ENCODE measurements at places on chromosomes 7 and 10.

GRCh38 chr7:82167558-82168314, 275.8 kb downstream of the CACNA2D1 start:
- DNase-seq, result no peak

- DNase-seq, result peak; percentile 72
Measured at GRCh38 chr10:68406815-68407548, at the start of gene RUFY2. RUFY2 (minus strand) TSS chr10:68407277; CDS start chr10:68407189, 88 bp downstream.

DNA sequence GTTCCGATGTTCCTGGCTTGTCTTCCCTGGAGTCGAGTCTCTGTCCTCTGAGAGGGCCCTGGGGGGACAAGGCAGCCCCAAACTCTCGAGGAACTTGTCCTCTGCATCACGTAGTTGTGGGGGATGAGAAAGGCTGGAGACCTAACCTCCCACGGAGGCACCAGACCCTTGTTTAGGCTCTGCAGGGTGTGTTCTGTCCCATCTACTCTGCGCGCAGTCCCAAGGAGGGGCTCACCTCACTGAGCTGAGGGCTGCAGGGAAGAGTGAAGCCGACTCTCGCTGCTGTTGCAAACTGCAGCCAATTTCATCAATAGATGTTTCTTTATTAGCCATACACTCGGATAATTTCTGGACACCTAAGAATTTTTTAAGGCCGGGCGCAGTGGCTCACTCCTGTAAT, 186.7 kb upstream of the ADARB2 start:
- DNase-seq, result no peak

DNA sequence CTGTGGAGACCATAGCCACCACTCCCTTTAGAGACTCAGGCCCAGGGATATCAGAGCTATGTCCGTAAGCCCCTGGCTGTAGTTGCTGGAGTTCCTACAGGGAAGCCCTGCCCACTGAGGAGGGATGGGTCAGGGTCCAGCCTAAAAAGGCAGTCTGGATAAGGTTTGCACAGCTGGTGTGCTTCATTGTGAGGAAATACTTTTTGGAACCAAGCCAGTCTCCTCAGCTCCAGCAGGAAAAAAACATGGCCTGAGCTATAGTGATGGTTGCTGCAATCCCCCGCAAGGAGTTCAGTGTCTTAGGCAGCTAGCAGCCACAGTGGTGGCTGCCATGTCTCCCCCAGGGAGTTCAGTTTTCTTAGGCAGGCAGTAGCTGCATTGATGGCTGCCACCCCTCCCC, 52.6 kb upstream of the CYP2C8 start:
- no peak for DNase-seq

DNA sequence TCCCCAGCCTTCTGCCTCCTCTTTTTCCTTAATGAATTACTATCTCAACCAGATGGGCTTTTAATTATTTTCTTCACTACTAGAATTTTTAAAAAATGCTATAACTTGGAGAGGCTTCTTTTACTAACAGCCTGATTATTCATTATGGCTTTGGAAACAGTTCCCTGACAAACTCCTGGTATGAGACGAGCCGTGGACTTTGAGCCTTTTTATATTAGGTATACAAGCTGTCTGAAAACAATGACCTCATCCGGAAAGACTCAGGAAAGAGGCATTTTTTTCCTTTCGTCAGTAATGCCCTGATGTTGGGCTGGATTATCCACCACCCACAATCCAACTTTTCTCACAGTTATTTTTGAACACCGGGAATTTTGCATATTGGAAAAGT, 26.7 kb upstream of the ABLIM1 start:
- no peak for DNase-seq

GRCh38 chr10:12375076-12375504, 25.7 kb downstream of the CAMK1D start:
- no peak for DNase-seq

- DNase-seq, result no peak
Measured at GRCh38 chr7:73948287-73948686, 79.7 kb upstream of the ELN start.

- DNase-seq, result no peak
Measured at GRCh38 chr7:44158873-44159631, 17.9 kb upstream of the MYL7 start.

- no peak for DNase-seq
Measured at GRCh38 chr7:79495544-79496272, 42.2 kb upstream of the MAGI2 start.

DNA sequence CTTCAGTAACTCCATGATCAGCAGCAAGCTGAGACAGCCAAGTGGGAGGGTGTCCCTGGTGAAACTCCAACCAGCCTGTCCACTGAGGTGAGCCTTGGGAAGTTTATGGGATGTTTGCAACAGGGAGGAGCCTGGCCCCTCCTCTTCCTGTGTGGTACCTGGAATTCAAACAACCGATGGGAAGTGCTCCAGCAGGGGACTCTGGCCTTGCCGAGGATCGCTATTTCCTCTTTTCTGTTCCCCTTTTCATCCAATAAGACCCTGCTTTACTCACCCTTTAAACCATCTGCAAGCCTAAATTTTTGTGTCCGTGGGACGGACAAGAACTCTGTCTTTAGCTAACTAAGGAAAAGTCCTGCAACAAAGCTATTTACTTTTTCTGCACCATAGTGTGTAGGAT, 491.1 kb upstream of the ZMIZ1 start:
- peak; percentile 60 for DNase-seq

DNA sequence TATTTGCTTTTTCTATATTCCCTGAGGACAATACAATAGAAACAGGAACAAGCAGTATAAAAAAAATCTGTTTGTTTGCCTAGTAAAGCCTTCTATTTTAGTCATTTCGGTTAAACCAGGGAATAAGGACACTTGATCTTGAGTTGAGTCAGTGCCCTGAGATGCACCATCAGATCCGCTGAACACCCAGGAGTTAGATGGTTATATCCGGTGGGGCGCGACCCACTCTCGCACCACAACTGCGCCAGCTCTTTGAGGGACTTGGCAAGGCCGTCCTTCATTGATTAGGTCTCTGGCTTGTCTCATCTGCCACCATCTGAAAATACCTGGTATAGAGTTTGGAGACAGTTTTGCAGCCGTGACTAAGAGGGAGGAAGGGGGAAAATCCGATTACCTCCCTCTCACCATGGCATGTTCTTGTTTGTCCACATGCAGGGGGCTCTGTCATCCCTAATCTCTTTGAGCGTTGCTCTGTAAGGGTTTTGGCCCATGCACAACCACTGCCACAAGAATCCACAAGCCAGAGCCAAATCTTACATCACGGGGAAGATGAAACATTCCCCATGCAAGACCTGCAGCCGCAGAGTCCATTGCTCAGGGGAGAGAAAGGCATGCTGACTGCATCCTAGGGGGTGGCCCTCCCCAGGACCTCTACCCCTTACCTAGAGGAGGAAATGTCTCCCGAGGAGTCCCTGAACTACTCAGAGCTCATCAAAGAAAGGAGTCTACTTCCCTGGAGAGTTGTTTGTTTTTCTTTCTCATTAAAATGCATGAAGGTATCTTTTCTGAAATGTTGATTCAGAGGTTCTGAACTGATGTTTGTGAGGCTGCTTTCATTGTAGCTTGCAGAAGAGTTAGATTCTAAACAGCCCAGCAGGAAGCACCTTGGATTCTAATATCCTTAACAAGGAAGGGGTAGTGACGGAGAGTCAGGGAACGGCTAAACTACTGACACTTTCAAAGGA, 101.6 kb upstream of the FAM171A1 start:
- DNase-seq, result no peak

DNA sequence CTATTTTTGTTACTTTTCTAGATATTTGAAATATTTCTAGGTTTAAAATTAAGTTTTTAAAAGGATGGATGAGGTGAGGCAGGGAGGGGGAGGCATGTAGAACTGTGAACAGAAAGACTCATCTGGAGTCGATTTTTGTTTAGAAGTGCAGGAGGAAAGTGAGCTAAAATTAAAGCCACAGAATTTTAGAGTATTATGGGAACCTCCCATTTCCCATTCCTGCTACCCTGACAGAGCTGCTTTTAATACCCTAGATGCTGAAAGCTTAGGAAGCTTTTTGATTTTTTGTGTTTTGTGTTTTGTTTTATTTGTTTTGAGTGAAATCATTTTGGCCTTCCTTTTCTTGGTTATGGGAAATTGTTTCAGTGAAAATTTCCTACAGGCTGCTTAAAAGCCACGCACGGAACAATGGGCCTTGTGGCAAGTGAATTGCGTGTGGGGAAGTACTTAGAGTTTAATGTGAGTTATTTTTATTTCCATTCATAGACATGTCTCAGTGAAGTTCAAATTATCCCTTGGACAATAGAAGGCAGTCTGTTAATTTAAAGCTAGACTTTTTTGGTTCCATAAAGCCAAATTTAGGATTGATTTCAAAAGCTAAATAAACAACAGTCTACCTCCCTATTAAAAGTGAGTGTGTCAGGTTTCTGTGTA, 102.0 kb upstream of the HDAC9 start:
- no peak for DNase-seq

GRCh38 chr7:36532981-36533499, 143.4 kb downstream of the ANLN start:
- DNase-seq, result no peak

DNA sequence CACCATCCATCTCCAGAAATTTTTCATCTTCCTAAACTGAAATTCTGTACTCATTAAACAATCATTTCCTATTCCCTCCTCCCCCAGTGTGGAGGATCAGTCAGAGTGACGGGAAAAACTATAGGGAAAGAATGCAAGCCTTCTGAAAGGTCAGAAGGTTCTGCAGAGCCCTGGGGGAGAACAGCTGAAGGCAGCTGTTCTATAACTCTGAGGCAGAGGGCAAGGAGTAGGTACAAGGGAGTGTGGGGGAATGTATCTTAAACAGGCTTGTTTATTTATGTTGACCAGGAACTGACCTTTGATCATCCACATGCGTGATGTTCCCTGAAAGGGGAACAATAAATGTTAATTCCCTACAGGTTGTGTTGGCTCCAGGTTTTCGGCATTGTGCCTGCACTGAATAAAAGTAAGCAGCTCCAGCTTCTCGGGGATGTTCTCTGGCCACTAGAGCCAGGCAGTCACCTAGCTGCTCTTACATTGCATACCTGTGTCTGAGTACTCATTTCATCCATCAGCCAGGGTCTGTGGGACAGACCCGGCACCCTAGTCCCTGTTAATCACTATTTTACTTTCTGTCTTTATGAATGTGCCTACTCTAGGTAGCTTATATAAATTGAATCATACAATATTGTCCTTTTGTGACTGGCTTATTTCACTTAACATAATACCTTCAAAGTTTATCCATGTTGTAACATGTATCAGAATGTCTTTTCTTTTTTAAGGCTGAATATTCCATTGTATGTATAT, 5.8 kb downstream of the IFIT1 start:
- DNase-seq, result no peak

DNA sequence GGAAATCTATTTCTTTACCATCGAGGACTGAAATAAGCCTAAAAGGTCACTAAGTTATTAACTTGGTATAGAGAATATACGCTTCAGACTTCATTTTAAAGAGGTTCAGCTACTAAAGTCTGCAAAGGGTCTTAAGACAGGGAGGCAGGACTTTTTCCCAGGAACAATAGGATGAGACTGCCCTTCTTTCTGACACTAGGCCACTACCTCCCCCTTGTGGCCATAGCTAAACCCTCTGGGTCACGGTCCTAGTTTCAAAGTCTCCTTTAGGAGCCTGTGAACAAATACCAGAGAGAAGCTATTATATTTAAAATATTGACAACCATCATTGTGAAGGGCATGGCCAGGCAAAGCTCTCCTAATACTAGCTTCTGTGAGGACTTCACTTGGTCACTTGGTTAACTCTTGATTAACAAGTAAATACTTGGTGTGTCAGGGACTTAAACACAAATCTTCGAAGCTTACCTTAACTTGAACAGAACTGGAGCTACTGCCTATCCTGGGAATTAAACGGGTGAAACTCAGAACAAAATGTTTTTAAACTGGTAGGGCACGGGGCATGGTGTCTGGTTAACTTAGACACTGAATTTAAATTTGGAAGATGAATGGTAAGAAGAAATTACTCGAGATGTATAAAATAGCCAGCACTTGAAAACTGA, 75.6 kb downstream of the CCDC6 start:
- peak; percentile 34 for DNase-seq

- DNase-seq, result no peak
Measured at GRCh38 chr7:32890793-32891042, 842 bp downstream of the KBTBD2 start.

- DNase-seq, result no peak
Measured at GRCh38 chr10:123212063-123212462, 57.9 kb downstream of the BUB3 start.

DNA sequence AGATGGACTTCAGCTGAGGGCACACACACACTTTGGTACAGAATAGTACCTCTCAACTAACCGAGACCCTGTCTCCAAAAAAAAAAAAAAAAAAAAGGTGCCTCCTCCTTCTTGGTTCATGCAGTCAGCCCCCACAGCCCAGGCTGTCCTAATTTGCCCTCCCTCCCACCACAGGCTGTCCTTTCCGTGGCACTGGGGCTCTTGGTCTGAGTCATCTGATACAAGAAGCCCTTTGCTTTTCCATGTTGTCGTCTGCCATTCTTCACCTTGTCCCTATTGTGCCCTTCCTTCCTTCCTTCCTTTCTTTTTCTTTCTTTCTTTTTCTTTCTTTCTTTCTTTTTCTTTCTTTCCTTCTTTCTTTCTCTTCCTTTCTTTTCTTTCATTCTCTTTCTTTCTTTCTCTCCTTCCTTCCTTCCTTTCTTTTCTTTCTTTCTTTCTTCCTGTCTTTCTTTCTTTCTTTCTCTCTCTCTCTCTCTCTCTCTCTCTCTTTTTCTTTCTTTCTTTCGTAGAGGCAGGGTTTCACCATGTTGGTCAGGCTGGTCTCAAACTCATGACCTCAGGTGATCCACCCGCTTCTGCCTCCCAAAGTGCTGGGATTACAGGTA, 96.0 kb upstream of the IKZF1 start:
- no peak for DNase-seq

GRCh38 chr10:14477408-14477710, 146.6 kb upstream of the FRMD4A start:
- no peak for DNase-seq

DNA sequence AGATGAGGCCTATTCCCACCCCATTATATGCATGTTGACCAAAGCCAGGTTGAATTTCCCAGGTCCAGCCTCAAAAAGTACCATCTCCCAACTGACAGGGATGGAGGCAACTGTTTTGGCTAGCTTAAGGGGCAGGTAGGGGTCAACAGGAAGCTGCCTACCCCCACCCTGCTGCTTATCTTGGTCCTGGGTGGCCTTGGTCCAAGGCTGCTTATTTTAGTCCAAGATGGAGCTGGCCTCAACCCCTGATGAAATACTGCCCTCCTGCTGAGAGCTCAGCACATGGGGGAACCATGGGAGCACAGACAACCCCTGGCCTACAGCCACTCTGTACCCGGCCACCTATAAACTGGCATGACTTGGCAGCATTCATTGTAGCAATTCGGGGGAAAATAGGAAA, 23.1 kb downstream of the MYO1G start:
- no peak for DNase-seq

DNA sequence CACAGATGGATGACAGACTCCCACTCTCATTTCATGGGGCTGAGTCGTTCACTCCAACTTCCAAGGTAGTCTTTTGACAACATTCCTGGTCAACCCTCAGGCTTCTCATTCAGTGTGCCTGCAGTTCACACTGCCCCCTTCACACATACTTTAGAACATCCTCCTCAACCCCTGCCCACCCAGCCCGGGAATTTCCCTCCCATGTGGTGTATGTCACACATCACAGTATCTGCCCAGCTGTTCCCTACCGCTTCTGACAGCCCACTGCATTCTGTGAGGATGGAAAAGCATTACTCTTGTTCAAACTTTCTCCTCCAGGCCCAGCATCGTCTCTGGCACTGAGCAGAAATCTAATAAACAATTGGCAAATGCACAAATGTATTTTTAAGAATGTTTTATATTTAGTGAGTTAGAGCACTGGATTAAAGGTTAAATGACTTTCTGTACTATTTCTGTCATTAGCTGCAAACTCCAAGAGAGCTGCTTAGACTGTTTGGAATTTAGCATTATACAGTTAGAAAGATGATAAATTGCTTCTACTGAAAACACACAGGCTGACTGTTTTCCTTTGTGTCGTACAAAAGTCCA, 110.4 kb downstream of the SFMBT2 start:
- DNase-seq, result no peak

Data from AML-193 (cell line).